Frontal cortex (tissue), 4 donors: ENCODE measurements at places on chromosomes 5 and 9.

DNA sequence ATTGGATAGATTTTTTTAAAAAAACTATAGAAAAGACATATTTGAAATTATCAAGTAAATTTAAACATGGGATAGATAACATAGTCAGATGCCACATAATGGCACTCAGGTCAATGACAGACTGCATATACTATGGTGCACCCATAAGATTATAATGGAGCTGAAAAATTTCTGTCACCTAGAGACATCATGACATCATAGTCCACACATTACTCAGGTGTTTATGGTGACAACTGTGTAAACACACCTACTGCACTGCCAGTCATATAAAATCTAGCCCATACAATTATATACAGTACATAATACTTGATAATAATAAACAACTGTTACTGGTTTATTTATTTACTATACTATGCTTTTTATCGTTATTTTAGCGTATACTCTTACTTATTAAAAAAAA lies 58.6 kb downstream of the CPLANE1 start:
- no peak for DNase-seq

GRCh38 chr5:168667301-168667840 lies 88.2 kb upstream of the PANK3 start:
- no peak for DNase-seq

GRCh38 chr9:136717399-136717798 lies 5.0 kb downstream of the DIPK1B start:
- no peak for DNase-seq

GRCh38 chr5:74974451-74975091 lies 77.8 kb downstream of the GCNT4 start:
- no peak for DNase-seq

DNA sequence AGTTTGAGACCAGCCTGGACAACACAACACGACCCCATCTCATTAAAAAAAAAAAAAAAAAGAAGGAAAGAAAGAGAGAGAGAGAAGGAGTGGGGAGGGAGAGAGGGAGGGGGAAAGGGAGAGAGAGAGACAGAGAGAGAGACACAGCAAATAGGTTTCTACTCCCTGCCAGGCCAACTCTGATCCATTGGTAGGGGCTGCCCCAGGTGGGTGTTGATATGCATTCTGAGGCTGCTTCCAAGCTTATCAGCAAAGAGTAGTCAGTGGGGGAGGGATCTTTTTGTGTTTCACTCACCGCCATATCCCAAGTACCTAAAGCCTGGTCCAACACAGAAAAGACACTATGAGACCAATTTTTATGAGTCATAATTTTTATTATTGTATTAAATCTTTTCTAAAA lies 57.0 kb upstream of the SAP30L start:
- DNase-seq, result no peak

- DNase-seq, result no peak
Measured at GRCh38 chr5:133128066-133128465, 76.3 kb downstream of the HSPA4 start.

- DNase-seq, result no peak
Measured at GRCh38 chr5:15487228-15487627, 12.8 kb upstream of the FBXL7 start.

DNA sequence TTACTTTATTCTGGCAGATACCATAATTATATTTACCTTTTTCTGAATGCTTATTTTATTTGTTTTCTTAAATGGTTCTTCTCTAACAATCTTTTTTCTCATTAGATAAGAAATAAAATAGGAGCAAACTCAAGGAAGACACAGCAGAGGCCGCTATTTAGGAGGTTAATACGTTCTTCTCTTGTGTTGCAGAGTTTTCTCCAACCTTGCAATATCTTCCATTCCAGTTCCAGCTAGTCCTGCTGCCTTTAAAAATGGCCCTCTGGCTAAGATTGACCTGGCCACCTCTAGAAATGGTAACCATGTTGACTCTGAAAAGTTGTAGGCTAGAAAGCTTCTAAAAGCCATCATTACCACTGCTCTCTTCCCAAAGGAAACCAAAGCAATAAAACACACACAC lies 718.8 kb downstream of the MAT2B start:
- DNase-seq, result no peak

DNA sequence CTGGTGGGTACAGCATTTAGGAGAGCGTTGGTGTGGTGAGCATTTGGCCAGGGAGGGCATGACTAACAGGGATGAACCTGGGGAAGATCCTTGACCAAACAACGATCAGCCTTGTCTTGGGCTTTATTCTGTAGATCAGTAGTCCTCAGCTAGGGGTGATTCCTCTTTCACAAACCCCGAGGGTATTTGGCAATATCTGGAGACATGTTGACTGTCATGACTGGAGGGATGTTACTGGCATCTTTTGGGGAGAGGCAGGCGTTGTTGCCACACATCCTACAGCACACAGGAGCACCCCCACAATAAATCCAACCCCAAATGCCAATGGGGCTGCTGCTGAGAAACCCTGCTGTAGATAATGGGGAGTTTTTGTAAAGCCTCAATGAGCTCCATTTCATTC lies 43.9 kb downstream of the OSTF1 start:
- no peak for DNase-seq

GRCh38 chr5:81794226-81794625 lies 43.3 kb upstream of the SSBP2 start:
- DNase-seq, result no peak

GRCh38 chr5:159187719-159188118 lies 21.6 kb downstream of the RNF145 start:
- no peak for DNase-seq

DNA sequence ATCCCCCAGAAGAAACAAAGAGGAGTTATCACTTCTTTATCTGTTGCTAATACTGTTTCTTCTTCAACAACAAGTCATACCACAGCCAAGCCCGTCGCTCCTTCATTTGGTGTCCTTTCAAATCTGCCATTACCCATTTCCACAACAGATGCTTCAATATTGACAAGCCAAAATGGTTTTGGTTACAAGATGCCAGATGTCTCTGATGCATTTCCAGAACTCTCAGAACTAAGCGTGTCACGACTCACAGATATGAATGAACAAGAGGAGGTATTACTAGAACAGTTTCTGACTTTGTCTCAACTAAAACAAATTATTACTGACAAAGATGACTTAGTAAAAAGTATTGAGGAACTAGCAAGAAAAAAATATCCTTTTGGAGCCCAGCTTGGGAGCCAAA lies 16.0 kb upstream of the HAND1 start:
- no peak for DNase-seq

DNA sequence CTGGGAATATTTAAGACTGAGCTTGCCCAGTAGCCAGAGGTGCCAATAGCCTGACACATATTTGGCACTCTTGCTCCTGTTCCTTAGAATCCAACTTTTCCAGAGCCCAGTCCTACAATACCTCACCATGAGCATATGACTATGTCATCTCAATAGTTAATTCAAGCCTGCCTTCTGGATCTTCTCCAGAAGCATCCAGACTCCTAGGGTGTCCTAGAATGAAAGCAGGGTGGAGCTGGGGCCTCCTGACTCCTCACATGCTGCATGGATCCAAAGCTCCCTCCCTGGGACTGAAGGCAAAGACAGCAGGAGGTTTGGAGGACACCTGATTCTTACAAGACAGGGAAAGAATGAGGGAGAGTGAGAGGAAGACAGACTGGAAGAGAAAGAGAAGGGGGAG lies 37.9 kb downstream of the SH3TC2 start:
- no peak for DNase-seq

DNA sequence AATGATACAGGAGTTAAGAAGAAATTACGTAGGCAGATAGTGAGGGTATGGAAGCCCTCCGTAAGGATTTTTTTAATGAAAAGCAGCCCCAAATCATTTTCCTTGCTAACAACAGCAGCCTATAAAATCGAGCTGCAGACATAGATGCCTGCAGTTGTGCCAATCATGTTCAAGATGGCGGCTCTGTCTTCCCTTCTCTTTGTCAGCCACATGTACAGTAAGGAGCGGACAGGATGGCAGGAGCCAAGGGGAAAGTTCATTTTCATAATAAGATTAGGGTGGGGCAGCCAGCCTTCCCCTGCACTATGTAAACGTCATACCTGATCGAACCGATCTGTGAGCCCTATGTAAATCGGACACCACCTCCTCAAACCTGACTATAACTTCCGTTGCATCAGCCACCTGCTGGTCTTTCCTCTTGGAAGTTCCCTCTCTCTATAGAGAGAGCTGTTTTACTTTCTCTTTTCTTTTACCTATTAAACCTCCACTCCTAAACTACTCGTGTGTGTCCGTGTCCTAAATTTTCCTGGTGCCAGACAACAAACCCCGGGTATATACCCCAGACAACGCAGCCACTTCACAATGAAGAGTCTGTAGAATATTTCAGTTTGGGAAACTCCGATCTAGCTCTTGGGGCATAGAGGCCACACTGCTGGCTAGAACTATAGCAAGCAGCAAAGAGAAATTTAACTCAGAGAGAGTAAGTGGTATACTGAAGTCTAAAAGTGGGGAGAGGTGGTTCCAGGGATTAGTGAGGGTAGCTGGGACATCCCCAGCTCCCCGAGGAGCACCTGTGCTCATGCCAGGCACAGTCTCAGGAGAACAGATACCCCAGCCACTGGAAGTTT lies 20.8 kb upstream of the SLC24A2 start:
- DNase-seq, result no peak
